RPMI8226 (cell line): ENCODE measurements at places on chromosomes 1 and 21.

GRCh38 chr1:11067716-11068599 is 8.1 kb upstream of the SRM start:
- DNase-seq: peak; percentile 1

DNA sequence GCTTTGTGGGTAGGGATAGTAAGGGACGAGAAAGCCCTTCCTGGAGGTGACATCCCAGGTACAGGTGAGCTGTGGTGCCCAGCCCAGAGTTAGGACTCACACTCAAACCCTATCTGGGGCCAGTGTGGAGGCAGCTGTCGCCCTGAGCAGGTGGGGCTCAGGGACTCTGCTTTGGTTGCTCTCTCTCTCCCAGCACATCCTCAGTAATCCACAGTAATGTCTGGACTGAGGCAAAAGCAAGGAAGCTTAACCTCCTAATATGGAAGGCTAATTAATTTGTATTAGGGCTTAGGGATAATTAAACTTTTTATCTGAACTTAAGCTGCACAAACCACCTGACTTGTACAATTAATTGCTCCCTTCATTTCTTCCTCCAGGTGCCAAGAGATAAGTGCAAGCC is 38.2 kb downstream of the DDX20 start:
- no peak for DNase-seq

- DNase-seq: peak; percentile 81
Measured at GRCh38 chr1:16420424-16421118, 16.7 kb downstream of the SPATA21 start.

- DNase-seq: peak; percentile 74
Measured at GRCh38 chr1:166839600-166840308, 479 bp downstream of the POGK start.

- DNase-seq: peak; percentile 60
Measured at GRCh38 chr1:226738421-226738994, 574 bp downstream of the ITPKB start.

DNA sequence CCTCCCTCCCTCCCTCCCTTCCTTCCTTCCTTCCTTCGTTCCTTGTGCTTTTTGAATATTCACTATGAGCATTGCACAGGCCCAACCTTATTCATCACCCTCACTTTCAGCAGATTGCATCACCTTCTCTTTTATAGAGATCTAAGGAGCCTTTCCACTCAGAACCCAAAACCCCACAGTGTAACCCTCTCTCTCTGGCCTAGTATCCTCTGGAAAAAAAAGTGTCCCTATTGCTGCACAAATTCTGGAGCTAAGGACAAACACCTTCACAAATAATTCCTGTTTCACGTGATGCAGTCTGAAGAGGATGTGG is 25.6 kb downstream of the OR10J5 start:
- no peak for DNase-seq

DNA sequence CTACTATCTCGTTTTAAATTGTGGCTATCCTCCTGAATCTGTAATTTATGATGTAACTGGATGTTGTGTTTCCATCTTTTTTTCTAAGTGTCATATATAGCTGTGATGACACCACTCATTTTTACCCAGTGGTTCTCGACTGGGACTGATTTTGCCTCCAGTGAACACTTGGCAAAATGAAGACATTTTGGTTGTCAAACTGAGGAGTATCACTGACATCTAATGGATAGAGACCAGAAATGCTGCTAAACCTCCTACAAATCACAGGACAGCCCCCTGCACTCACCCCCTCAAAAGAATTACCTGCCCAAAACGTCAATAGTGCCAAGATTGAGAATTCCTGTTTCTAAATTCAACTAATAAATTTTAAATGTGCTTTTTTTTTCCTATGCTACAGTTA is 1.9 kb downstream of the TRMT13 start:
- DNase-seq: no peak

DNA sequence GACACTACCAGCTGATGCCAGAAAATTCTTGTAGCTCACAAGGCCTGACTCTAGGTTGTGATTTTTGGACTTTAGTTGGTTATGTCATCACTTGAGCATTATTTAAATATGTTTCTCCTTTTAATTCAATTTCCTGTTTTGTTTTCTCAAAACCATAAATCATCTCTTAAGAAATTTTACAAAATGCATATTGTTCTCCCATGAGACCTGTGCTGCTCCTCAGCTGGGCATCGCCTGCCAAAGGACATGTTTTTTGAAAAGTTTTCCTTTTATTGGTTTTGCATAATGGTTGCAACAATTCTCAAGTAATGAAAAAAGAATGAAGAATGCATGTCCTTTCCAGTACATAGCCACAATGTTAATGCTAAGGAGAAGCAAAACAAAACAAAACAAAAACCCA is 204.7 kb upstream of the LYPLAL1 start:
- no peak for DNase-seq

GRCh38 chr1:30648408-30649000 is 74.9 kb downstream of the MATN1 start:
- DNase-seq: no peak

GRCh38 chr1:27448982-27449381 is 41.0 kb downstream of the WASF2 start:
- no peak for DNase-seq

GRCh38 chr1:85569122-85569521 is 11.4 kb upstream of the CCN1 start:
- DNase-seq: no peak
